ENCODE measurements at places on chromosomes 7 and 10. TPM values are rescaled to one million over a fixed set of nuclear protein-coding genes. Genes with fewer than 3 reads are reported as not detected.

ADARB2 gene
- total RNA-seq, result 0.05 TPM

ZNF777 gene
- 19.3 TPM for total RNA-seq

COL26A1 gene
- not detected for total RNA-seq

WASHC2A gene
- 26.8 TPM for total RNA-seq

FAM25C gene
- total RNA-seq, result not detected

DNAH11 gene
- 1.7 TPM for total RNA-seq

RBM17 gene
- 265 TPM for total RNA-seq

LIPJ gene
- total RNA-seq, result not detected

ADAM22 gene
- total RNA-seq, result 1.5 TPM

STAG3 gene
- total RNA-seq, result 25.0 TPM

FBXL15 gene
- 14.5 TPM for total RNA-seq

- DNase-seq, result no peak
Observed at GRCh38 chr7:80240265-80241025, 105.8 kb downstream of the GNAI1 start.

DNA sequence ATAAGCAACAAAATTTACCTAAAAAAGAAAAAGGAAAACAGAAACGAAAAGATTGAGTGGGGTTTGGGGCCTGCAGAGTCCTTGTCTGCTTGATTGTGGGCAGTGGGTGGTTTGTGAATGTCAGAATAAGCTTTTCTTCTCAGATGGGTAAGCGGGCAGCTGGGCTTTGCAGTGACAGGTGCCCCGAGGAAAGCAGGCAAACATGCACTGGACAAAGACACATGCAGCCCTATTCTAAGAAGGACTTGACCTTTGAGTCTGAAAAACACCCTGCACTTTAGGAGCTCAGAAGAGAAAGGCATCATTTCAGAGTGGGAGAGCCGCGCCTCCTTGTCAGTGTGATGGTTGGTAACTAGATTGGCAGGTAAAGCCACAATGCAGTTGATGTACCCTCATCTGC is 562.7 kb downstream of the PTPRN2 start:
- DNase-seq, result no peak

GRCh38 chr7:1111156-1111555 is 23.2 kb downstream of the GPER1 start:
- no peak for DNase-seq

DNA sequence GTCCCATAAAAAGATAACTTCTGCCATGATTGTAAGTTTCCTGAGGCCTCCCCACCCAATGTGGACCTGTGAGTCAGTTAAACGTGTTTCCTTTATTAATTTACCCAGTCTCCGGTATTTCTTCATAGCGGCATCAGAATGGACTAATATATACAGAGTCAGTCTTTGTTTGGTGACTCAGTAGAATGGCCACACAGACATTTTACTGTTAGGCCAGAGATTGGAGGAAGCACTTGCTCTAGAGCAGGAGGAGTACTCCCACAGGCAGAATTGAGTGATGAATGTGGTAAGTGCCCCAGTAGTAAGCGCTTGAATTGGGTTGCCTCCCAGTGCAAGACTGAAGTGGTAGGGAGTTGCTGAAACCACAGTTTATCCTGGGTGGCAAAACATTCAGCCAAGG is 149.5 kb upstream of the SMIM30 start:
- DNase-seq, result no peak

GRCh38 chr7:131108212-131108940 is 219.3 kb upstream of the MKLN1 start:
- DNase-seq, result peak; percentile 66

- no peak for DNase-seq
Observed at GRCh38 chr10:117884093-117884492, 162.6 kb downstream of the RAB11FIP2 start.

- DNase-seq, result no peak
Observed at GRCh38 chr10:97842656-97843280, 6.9 kb upstream of the GOLGA7B start.

DNA sequence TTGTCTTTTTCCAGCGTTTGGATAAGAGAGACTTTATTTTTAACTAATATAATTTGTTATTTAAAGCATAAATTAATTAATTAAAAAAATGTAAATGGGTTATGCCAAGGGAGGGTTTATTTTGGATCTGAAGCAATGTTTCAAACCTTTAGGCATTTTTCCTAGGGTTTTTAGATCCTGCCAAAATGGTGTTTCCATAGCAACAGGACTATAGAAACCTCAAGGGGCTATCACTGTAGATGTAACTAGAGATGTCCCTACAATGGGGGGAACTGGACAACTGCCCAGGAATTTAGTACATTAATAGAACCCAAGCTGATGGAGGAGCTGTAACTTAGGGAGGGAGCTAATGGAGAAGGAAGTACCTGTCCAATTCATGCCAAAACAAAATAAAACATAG is 57.3 kb downstream of the SLC39A12 start:
- DNase-seq, result no peak

- DNase-seq, result no peak
Observed at GRCh38 chr7:121369462-121369861, 26.6 kb downstream of the FAM3C start.

- DNase-seq, result peak; percentile 48
Observed at GRCh38 chr10:16828114-16828568, 10.9 kb upstream of the RSU1 start.

Data from activated T-helper 1 cell treated with anti-CD3 and anti-CD28 coated beads, Interleukin-12 subunit alpha, Interleukin-12 subunit beta, Interleukin-2, Interleukin-4 antibody, amounts not matched to agents 30 ng/mL and 10 ng/mL and 1 ng/mL, durations not matched to agents 14 hours and 24 hours and 36 hours (primary cell).